ENCODE measurements at places on chromosomes 1 and 21.

DNA sequence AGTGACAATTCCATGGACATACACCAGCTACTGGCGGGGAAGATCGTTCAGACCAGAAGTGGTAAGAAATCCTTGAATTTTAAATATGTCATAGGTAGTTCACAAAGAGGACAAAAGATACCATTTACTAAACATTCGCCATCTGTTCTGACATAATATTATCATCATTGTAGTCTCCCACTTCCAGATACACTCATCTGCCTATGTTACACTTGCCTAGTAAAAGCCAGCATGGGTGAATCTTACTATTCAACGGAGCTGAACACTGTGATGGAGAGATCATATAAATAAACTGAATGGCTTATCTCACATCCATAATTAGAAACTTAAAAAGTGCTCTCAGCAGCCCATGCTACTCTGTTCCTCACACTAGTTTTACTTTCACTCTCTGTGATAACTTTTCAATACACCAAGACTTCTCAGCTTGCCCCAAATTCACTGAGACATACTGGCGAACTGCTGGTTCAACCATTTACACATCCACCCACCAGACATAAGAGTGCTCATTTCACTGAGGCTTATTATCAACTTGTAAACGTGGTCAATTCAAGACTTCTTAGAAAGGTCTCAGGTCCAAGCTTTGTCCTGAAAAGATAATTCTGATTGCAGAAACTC lies 463 bp upstream of the PRRC2C start:
- DNase-seq, result peak; percentile 58

- DNase-seq, result peak; percentile 26
These were observed 848 bp downstream of the DNM3 start for GRCh38 chr1:171841931-171842761.

DNA sequence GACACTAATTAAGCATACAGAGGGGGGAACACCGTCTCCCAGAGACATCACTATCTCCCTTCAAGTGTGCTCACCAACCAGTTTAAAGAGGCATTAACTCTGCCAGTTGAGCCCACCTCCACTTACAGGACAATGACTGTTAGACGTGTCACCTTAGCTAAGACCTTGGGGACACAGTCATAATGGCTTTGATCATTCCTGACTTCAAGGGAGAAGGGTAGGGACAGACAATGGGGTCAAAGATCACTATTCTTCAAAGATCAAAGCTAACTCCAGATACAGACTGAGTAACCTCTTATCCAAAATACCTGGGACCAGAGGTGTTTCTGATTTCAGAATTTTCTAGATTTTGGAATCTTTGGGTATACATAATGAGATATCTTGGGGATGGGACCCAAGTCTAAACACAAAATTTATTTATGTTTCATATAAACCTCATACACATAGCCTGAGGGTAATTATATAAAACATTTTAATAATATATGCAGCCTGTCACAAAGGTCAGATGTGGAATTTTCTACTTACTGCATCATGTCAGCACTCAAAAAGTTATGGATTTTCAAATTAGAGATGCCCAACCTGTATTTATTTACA lies 246.1 kb downstream of the SLC45A1 start:
- DNase-seq, result no peak

DNA sequence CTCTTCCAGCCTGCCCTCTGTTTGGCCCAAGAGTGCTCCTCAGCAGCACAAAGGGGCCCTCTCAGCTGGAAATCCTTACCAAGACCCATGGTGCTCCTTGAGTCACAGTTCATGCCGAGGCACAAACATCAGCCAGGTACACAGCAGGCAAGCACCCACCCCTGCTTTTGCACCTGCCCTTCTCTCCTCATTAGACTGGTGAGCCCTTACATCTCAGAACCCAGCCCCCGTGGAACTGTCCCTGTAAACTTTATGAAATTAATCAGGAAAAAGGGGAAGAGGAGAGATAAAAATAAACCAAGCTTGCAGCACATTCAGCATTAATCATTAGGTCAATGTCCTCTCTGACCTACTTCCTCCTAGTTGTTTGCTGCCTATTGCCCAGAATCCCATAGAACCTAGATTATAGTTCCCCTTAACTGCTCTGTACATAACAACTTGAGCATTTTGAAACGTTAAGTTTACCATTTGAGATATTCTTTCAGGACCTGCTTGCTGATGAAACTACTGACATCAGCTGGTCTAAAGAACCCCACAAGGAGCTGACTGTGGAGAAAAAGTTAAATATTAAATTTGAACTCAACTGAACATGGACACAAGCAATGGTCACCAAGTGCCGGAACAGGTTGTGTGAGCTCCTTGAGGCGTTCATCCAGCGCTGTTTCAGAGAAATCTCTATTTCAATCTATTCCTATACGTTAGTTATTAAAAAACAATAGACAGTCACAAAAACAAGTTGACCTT lies 738.4 kb downstream of the MATN1 start:
- no peak for DNase-seq

DNA sequence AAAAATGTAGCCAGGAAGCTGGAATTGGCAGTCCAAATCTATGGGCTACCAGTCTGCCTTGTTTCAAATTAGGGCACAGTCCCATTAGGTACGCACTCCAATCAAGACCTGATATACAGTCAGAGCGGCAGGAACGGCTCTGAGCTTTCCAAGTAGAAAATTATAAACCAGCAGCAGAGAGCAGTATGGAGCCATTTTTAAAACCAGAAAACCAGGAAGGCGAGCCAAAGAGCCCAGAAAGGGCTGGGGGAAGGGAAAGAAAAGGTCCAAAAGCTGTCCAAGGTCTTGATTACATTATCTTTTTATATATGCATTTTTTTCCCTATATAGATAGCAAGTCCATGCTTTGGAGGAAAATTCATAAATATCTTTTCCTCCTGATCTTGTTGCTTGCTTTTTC lies 719.0 kb downstream of the RWDD3 start:
- no peak for DNase-seq

GRCh38 chr1:157597959-157598667 lies at the start of gene FCRL4:
Gene FCRL4 (minus strand): TSS chr1:157598085. CDS start chr1:157597944, 141 bp downstream.
- DNase-seq, result no peak

DNA sequence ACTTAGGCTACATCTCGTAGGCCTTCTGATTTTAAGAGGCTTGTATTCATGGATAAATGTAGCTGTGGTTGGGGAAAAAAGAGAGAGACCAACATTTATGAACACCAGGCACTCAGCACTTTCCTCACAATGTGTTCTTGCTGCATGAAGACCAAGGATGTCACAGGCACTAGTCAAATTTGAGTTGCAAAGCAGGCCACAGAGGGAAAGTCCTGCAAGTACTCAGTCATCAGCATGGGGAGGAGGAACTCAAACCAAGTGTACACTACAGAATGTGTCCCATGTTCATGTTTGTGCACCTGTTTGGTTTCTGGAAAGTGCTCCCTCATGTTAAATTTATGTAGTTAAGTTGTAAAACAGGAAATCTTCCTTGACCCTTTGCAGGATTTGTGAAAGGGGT lies 8.7 kb upstream of the MAP3K7CL start:
- peak; percentile 57 for DNase-seq

DNA sequence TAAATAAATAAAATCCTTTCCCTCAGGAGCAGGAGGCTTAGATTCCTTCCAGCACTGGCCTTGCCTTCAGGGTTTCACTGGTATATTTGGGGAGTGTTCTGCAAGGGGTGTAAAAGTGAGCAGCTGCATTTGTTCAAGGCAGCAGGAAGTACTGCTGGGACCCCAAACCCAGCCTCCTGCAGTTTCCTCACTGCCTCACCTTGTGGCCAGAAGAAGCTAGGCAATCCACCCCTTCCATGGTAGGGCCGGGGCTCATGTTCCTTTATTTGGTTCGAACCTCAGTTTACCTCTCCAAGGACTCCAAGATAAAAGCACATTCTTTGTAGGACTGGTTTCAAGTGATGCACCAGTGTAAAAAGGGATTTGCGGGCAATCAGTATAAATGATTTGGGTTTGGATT lies 21.0 kb upstream of the CFAP126 start:
- DNase-seq, result no peak

- DNase-seq, result no peak
These were observed 19.7 kb downstream of the FGGY start for GRCh38 chr1:59316497-59317128.

DNA sequence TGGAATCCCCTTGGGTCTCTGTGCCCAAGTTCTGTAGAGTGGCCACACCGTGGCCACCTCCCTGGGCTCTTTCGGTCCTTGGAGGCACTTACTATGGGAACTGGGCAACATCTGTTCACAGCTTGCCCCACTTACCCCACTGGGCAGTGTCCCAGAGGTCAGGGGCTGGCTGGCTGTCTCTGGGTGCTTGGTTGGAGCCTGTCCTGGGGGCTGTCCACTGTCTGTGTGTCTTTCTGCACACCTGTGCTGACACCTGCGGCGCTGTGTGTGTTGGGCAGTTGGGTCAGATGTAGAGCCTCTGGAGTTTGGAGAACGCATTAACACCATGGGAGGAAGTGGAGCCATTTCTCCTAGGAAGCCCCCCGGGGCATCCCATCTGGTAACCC lies 1.3 kb upstream of the TMEM54 start:
- DNase-seq, result no peak
